Stimulated activated CD4-positive, alpha-beta T cell treated with anti-CD3 and anti-CD28 coated beads, Interleukin-1b, Interleukin-23, amount 100 ng/mL, for 48 hours (primary cell): ENCODE measurements at places on chromosomes 6 and 20.

DNA sequence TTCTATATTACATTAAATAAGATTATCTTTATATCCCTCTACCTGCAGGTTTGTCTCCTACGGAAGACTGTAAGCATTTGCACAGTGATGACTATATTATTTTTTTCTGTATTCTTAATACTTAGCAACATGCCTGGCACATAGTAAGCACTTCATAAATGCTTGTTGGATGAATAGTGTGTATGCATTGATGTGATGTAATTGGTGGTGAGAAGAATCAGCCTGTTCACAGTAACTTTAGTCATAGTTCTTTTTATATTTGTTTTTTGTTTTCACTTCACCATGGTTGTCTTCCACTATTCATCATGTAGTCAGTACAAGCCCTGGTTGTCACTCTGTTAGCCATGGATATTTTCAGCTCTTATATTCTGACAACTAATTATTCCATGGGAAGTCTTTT is 184.0 kb upstream of the FLRT3 start:
- DNase-seq = no peak

DNA sequence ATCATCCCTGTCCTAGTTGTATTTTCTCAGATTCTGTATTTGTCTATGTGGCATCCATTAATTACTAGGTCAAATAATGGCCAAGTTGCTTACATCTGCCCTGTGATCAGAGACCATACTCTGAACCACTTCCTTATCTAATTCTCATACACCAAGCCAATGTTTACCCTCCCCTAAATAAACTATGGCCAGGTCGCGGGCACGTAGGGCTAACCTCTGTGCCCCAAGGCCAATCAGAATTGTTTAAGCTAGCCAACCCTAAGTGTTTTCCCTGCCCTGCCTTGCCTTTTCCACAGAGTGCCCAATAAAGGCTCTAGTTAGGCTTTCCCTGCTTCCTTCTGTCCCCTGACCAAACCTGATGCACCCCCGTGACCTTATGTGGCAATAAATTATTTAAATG is 2.8 kb upstream of the CALHM4 start:
- no peak for DNase-seq

DNA sequence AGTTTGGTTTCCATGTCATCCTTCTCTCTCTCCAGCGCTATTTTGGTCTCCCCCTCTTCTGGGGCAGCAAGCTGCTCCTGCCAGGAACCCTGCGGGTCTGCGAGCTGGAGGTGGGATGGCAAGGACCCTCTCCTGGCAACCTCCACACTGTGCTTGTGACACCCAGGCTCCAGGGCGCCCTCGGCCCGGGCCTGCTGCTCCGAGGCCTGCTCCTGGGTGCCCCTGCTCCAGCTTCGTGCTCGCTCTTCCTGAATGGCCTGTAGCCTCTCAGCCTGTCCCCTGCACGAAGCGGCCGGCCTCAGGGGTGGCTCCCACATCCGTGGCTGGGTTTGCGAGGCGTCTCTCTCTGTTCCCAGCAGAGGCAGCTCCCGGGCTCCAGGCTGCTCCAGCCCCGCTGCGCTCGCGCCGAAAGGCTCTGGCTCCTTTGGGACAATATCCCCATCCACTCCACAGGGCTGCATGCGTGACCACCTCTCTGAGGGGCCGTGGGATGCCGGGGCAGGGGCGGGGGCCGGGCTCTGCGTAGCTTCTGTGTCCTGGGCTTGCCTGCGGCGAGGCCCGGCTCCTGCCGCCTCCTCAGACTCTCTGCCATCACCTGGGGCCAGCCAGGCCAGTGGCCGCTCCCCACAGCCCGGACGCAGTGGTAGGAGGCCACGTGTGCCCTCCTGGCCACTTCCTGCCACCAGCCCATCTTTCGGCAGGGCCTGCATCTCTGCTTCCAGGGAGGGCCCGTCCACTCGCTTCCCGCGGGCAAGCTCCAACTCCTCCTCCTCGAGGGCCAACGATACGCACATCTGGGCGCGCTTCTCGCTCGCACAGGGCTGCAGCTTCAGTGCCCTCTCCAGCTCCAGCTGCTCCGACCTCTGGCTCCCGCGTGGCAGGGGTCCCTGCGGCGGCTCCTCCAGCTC is 68.9 kb downstream of the GINS1 start:
- no peak for DNase-seq

DNA sequence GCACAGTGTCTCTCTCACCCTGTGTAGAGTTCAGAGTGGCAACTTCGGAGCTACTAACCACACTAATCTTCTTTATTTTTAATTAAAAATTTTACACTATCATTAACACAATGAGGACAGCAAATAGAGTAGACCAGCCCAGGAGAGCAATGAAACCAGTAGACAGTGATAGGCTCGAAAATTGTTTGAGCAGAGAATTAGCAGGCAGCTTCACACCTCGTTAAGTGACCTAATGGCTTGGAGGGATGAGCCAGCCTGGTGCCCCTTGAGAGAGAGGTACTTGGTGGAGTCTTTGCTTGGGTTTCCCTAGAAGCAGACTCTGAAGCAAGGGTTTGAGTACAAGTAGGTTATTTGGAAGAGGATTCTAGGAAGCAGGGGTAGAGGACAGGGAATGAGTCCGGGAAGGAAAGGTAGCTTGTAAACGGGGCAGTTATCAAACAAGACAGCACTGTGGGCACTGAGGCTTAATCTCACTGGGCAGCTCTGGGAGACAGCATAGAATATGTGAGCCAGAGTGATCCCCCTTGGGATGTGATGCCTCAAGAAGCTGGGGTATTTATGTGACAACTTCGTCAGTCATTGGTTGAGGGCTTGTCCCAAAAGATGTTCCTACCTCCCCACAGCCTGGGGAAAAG is 146.1 kb downstream of the PCSK2 start:
- no peak for DNase-seq

GRCh38 chr20:48891235-48892048 is 30.1 kb upstream of the ARFGEF2 start:
- no peak for DNase-seq

DNA sequence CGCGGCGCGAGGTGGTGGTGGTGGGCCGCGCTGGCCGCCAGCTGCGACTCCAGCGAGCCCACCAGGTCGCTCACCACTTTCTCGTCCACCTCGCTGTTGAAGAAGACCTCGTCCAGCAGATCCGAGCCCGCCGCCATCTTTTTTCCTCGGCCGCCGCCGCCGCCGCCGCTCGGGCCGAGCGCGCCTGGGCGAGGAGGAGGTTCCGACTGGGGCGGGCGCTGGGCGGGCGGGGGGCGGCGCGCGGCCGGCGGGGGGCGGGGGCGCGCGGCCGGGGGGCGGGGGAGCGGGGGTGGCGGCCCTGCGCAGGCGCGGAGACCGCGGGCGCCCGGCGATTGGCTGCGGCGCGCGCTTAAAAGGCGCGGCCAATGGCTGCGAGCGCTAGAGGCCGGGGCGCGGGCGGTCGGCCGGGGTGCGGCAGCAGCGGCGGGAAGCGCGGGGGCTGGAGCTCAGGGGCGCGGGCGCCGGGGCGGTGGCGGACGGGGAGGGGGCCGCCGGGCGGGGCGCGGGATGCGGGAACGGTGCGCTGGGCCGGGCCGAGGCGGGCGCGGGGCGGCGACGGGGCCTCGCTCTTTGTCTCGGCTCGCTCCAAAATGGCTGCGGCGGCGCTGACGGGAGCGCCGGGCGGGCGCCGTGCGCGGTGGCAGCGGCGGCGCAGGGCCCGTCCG is at the start of gene TAF4:
TSS of gene TAF4 (minus strand) at position 208 of the 665 bp plus-strand sequence. CDS start at position 137, 71 bp downstream.
- peak; percentile 77 for DNase-seq

DNA sequence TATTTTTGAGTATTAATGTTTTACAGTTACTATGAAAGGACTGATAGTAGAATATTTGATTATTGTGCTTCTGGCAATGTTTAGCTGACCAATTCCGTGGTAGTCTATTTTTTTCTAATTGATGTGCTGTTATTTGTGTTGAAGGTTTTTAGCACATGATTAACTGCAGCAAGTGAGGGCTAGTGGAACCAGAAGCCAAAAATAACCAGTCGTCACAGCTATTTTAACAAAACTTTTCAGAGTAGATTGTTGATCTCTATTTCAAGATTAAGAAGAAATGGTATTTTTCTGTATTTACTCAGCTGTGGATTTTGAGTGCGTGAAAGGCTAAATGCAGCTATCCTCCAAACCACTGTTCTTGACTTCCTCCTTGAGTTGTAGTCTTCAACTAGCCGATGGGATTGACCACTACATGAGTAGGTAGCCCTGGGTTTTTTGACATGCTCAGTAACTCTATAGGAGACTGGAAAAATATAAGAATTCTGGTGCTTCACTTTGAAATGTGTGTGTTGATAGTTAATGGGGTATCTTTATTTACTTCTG is 258.0 kb downstream of the ZFAND3 start:
- no peak for DNase-seq

DNA sequence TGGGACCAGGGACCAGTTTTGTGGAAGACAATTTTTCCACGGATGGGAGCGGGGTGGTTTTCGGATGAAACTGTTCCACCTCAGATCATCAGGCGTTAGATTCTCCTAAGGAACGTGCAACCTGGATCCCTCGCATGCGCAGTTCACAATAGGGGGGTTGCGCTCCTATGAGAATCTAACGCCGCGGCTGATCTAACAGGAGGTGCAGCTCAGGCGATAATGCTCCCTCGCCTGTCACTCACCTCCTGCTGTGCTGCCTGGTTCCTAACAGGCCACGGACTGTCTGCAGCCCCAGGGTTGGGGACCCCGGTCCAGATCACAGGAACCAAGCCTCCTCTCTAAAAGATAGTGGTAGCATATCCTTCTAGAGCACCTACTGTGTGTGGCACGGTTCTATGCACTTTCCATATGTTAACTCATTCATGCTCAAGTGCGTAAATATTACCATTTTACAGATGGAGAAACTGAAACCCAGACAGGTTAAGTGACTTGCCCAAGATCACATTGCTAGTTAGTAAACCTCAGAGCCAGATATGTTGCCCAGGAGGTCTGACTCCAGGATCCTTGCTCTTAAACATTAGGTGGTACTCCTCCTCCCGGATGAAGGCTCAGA is 25.3 kb downstream of the SPDEF start:
- DNase-seq = no peak

GRCh38 chr6:24740861-24741260 is 21.9 kb upstream of the C6orf62 start:
- no peak for DNase-seq

DNA sequence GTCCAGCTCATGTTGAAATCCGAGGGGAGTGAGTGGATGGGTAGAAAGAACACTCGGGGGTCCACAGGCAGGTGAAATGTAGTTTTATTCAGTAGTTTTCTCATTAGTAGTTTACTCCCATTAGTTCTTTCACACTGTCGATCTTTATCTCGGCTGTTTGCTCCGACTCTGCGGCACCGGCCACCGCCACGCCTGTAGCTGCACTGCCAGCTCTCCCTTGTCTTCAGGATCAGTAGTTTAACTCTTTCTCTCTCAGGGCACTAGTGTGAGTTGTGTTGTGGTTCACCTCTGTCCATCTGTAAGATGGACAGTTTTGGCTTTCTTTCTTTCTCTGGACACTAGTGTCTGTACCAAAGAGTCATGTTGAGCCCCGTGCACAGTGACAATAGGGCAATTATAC is 195.7 kb downstream of the LMBRD1 start:
- DNase-seq = no peak

DNA sequence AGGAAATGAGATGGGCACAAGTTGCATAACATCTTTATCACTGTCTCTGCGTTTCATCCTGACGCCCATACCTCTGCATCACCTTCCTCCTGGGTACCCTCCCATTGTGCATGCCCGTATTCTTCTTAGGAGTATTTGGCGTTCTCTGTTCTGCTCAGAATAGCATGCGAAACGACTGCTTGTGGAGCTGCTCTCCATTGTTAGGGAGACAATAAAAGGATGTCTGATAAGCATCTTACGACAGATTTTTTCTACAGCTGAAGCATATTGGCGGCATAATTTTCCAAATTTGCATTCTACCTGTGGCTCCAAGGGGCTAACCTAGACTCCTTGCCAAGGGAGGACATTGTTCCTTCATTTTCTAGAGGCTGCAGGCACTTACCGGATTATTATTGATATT is 118.6 kb downstream of the EDN1 start:
- DNase-seq = no peak

GRCh38 chr20:36275011-36275410 is 31.1 kb upstream of the DLGAP4 start:
- DNase-seq = no peak

GRCh38 chr20:40156600-40157317 is 532.3 kb downstream of the MAFB start:
- DNase-seq = no peak

DNA sequence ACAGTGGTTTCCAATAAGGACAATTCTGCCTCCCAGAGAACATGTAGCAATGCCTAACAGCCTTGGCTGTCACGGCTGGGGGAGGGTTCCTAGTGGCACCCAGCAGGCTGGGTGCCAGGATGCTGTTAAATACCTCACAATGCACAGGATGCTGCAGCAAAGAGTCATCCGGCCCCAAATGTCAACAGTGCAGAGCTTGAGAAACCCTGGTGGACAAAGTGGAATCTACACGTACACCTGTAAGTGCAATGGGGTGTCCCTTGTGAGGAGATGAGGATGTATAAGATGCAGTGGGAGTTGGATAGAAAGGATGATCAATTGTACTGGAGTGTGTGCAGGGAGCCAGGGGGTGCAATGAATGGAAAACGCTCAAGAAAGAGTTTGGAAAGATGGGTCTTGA is 142.4 kb downstream of the FNDC1 start:
- DNase-seq = no peak

DNA sequence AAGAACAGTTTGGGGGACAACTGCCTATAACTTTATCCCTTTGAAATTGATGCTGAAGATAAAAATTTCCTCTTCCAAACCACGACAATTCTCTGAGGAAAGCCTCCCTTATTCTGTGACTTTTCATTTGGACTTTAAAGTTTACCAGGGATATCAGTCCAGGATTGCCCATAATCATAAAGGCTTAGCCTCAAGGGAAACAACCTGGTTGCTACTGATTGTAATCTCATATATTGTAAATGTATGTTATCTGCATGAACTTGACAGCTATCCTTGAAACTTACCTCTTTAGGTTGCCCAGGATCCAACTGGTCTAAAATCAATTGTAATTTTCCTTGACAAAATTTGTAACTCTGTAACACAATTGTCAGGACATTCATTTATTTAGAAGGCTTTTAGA is 23.8 kb downstream of the TBC1D32 start:
- no peak for DNase-seq

DNA sequence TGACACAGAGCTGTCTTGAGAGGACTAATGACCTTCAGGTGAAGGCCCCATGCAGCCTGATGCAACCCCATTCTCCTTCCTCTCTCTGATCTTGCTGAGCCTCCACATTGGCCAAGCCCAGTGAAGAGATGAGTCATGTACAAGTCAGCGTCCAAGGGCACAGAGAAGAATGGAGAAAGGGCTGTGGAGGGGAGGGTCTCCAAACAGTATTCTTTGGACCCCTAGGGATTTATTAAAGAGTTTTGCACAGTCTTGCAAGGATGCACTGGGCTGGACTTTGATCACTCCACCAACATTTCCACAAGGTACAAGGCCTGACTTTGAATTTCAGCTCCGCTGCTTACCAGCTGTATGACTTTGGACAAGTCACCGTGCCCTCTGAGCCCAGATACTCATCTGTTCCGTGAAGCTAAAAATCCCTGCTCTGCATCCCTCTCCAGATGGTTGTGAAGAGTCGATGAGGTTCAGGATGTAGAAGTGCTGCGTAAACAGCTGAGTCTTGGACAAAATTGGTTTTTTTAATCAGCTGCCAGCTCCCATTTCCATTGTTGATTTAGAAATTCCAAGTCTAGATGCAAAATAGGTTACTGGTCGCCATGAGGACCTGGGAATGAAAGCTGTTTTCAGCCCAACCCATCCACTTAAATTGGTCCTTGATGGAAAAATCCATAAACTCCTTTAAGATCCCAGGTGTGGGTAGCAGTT is 14.1 kb upstream of the KCNG1 start:
- no peak for DNase-seq
